ENCODE measurements at places on chromosomes 13 and 19.
A peak's percentile ranks its signal among the peaks of the same experiment; 100 is the strongest.

DNA sequence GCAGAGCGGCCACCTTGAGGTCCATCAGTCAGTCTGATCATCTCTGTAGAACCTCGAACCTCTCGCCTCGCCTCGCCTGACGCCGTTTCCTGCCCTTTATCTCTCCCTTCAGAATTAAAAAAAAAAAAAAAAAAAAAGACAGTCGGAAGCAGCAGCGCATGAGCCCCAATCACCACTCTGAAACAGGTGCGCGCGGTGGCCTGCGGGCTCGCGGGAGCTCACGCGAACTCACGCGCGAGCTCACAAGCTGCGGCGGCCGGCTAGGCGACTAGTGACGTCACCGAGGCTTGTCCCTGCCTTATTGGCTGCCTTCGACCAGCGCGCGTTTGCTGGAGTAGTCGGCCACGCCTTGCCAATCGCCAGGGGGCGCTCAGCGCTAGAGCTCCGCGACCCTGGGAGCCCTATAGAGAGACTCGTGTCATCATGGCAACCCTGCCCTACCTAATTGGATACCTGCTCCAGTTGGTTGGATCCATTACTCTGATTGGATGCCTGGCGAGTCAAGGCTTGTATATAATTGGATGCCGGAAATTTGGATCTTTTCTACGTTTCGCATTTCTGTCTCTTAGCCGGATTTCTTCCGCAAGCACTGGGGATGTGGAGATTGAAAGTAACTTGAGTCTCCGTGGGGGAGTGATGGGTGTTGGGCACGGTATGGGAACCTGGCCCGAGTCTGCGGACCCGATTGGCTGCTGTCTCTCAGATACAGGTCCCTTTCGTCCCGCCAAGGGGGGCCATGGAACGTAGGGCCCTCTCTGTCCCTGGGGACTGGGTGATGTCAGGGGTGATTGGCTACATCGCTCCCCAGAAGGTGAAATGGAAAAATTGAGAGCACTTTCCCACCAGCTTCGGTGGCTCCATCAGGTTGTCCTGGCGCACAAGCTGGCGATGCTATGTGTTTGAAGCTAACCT, 31.6 kb downstream of the SYT3 start:
- DNase-seq, result no peak

DNA sequence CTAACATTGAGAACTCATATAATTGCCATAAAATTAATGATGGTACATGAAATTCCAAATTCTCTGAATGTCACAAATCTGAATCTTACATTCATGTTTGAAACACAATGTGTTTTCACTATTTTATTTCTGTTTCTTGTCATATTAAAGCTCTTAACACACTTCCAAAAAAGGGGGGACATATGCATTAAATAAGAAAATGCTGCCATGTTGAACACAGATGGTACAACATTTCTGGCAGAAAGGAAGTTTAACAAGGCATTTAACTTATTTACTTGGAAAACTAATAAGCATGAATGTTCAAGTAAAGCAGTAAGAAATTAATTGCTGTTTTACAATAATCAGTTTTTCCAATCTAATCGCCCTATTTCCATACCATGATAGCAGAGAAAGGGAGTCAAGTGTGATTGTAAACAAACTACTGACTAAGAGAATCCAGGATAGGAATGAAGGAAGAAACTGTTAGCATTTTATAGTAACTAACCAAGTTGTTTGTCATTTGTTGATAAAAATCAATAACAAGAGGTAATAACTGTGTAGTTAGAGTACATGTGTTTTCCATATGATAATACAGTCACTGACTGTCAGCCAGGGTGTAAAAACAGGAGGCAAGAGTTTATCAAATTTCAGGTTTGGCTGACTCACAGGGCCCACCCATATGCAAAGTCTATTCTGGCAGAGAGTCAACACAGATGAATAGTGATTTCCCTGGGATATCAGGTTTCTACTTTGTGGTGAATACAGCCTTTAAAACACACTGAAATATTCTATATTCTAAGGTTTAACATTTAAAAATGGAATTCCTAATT, 5.7 kb upstream of the FOXO1 start:
- peak; percentile 29 for DNase-seq

DNA sequence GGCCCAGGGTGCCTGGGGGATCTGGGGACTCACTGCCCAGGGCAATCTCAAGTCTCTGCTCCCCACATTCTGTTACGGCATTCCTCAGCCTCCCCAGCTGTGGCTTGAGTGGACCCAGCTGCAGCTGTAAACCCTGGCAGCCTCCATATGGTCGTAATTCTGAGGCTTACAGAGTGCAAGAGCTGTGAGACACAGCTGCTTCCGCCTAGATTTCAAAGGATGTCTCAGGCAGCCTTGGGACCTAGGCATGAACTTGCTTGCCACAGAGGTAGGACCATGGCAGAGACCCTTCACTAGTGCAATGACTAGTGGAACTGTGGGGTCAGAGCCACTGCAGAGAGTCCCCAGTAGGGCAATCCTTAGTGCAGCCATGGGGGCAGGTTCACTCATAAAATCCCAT, 297.5 kb downstream of the ENOX1 start:
- no peak for DNase-seq

DNA sequence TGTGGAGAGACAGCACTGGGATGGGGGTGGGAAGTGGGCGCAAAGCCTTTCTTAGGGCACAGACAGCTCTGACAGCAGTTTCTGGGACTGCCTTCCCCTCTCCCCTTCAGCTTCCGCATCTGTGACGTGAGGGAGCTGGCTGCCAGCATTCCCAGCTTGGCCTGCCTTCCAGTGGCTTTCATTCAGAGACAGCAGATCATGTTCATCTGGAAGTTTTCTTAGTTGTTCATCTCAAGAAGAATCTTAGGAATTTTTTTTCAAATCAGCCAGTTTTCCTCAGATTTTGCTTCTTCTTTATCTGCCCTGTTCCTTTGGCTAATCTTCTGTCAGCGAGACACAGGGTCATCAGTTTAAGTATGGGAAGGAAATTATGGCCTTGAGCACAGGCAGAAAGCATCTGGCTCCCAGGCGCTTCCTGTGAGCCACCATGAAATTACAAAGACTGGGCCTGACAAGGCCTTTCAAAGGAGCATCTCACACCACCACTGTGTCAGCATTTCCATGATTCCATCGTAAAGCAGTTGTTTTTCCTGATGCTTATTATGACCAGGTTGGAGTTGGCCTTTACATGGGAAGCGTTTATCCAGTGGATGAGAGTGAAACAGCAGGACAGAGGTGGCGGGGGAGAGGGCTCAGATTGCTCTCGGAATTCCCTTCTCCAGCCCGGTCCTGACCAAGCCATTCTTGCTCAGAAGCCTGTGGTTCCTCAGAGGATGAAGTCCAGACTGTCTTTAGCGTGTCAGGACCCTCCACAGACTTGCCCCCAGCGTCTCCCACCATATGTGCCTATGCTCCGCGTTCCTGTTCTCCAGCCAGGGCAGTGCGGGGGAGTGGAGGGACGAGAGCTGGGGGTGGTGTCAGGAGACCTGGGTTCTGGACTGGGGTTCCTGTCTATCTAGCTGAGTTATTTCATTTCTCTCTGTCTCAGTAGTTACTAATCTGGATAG, 43.6 kb downstream of the ARHGAP35 start:
- no peak for DNase-seq

DNA sequence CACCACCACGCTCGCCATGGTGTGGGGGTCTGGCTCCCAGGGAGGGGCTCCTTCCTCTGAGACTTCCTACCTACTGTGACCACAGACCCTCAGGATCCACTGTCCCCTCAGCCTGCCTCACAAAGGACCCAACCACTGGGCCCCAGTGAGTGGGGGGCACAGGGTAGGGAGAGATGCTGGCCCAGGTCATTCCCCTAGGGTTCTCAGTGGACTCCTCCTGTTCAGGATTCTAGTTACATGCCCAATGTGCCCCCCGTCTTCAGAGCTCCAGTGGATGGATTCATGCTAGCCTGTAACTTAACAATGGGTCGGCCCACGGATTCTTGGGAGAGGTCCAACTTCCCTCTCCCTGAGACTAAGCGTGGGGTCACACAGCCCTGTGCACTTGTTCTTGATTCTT, at the start of gene TSKS:
Gene TSKS (minus strand): TSS at position 77 of the 400 bp plus-strand sequence. CDS start 59 bp downstream, at position 18.
- no peak for DNase-seq

- DNase-seq, result no peak
These were observed 118.9 kb downstream of the KL start for GRCh38 chr13:33135097-33135496.

DNA sequence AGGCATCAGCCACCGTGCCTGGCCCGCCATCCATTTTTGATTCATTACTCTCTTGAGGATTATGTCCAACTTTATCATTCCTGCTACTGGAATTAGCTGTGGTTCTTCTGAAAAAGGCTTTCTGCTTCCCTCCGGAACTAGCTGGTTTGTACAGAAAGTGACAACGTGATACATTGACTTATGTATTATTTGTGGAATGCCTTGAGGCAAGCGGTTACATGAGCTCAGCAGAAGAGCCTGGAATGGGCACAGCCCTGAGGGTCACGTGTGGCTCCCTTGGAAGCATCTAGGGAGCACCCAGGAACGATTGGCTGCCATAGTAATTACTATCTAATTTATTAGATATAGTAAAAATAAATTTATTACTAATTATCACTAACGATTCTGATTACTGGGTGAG, 14.4 kb upstream of the RETN start:
- DNase-seq, result no peak

- no peak for DNase-seq
These were observed 70.0 kb downstream of the GPC6 start for GRCh38 chr13:93296584-93296983.

DNA sequence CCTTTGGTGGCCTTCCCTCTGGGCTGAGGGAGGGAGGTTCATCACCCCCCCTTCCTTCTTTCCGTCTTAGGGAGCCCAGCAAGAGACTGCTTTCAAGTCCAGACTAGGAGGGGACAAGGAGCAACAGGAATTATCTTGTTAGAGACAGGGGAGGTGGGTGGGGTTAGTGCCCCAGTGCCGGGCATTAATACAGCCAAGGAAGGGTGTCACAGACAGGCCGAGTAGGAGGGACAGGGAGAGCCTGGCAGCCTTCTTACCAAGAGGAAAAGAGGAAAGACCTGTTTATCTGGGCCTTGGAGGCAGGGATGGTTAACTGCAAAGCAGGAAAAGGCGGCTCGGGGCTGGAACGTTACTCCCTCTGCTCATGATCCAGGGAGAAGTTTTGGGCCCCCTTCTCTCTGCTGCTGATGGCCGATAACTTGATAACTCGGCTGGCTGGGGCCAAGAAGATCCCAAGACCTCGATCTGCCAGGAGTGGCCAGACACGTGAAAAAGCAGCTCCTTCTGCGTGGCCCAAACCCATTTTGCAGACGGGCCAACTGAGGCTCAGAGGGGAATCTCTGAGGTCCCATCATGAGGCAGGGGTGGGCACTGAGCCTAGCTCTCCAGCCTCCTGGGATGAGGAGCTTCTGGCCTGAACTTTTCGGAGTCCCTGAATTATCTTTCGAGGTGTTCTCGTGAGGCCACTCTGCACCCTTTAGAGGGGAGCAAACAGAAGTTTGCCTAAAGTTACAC, 79.3 kb downstream of the PTPRS start:
- no peak for DNase-seq

DNA sequence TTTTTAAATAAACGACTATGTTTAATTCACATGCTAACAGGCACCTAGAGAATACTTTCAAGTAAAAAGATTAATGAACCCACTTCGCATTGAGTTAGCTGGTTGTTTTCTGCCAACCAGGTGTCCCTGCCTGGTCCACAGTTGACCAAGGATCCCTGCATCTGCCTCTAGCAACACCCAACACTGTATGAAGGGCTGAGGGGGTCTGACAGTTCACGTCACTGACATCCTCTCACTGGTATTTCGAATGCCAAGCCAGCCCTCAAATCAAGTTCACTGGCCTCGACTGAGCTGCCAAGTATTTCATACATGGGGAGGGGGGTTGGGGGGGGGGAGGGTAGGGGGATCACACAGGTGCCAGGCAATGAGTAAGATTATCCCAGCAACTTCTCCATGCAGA, 25.4 kb downstream of the SLC25A30 start:
- no peak for DNase-seq

GRCh38 chr13:34017231-34017630, 199.3 kb downstream of the RFC3 start:
- no peak for DNase-seq

DNA sequence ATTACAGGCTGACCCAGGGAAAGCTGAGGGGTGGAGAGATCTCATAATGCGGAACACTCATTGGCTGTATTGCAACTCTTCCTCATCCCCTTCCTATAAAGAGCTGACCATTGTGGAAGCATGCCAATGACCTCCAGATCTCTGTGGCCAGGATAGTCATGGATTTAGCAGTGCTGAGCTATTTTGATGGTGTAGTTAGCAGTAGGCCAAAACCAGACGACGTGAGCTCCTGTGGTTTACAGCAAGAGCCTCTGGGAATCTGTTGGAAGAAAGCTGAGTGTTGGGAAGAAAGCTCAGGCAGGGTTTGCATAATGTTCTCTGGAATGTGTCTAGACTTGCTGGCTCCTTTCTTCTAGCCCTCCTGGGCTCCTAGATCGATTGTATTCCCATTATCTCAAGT, 187.5 kb upstream of the GPC6 start:
- no peak for DNase-seq

DNA sequence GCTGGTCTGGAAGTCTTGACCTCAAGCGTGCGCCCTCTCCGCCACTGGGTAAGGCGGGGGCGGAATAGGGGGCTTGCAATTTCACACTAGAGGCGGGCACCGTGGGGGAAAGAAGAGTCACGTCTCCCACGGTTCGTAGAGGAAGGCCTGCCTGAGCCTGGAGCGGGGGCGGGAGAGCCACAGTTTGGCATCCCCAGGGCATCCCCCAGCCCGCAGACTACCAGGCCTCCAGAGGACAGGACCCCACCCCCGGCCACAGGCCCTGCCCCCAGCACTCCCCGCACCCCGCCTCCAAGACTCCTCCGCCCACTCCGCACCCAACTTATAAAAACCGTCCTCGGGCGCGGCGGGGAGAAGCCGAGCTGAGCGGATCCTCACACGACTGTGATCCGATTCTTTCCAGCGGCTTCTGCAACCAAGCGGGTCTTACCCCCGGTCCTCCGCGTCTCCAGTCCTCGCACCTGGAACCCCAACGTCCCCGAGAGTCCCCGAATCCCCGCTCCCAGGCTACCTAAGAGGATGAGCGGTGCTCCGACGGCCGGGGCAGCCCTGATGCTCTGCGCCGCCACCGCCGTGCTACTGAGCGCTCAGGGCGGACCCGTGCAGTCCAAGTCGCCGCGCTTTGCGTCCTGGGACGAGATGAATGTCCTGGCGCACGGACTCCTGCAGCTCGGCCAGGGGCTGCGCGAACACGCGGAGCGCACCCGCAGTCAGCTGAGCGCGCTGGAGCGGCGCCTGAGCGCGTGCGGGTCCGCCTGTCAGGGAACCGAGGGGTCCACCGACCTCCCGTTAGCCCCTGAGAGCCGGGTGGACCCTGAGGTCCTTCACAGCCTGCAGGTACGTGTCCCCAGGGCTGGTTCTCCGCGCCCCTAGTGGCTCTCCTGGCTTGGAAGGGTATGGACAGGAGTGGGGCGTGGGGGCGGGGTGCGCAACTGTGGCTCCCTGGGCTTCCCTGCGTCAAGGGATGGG, at the start of gene ANGPTL4:
Gene ANGPTL4 (plus strand): TSS at position 353 of the 969 bp plus-strand sequence. CDS start 167 bp downstream, at position 520.
- peak; percentile 69 for DNase-seq

DNA sequence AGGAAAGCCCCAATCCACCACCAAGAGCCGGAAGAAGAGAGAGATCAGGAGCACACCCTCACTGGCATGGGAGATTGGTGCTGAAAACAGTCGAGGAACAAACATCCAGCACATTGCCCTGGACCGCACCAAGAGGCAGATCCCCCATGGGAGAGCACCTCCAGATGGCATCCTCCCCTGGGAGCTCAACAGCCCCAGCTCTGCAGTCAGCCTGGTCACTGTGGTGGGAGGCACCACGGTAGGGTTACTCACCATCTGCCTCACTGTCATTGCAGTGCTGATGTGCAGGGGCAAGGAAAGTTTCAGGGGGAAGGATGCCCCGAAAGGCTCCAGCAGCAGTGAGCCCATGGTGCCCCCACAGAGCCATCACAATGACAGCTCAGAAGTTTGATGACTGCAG, 110.2 kb downstream of the STOML3 start:
- no peak for DNase-seq

Data from HuH-7.5 (cell line).